ENCODE measurements at places on chromosomes 7 and 10. TPM values are rescaled to one million over a fixed set of nuclear protein-coding genes. Genes with fewer than 3 reads are reported as not detected.

- H3K4me1 ChIP-seq: no peaks in the 10 kb centered on the region
- H3K36me3 ChIP-seq: no peaks in the 10 kb centered on the region
- H3K27me3 ChIP-seq: no peaks in the 10 kb centered on the region
These were observed 335.1 kb downstream of the BMPER start for GRCh38 chr7:34240417-34240816.

- H3K4me1 ChIP-seq: no peaks in the 10 kb centered on the region
- H3K27me3 ChIP-seq: peaks cover 4% of the 10 kb centered on the region
- DNase-seq: no peak
- no peak overlapping the region for H3K27ac ChIP-seq
- no peaks in the 10 kb centered on the region for H3K36me3 ChIP-seq
These were observed 67.8 kb downstream of the NAMPT start for GRCh38 chr7:106216923-106217542.

- H3K36me3 ChIP-seq: peaks cover 12% of the 10 kb centered on the region
- H3K4me3 ChIP-seq: no peak overlapping the region
These were observed 214.2 kb downstream of the ANK3 start for GRCh38 chr10:60175441-60175971.

CPA2 gene
- total RNA-seq: 0.14 TPM

TRIM50 gene
- total RNA-seq: not detected

Measured in activated CD4-positive, alpha-beta memory T cell treated with anti-CD3 and anti-CD28 coated beads for 36 hours (primary cell).